Glomerular endothelial cell (primary cell): ENCODE measurements at places on chromosomes 12 and 14.

DNA sequence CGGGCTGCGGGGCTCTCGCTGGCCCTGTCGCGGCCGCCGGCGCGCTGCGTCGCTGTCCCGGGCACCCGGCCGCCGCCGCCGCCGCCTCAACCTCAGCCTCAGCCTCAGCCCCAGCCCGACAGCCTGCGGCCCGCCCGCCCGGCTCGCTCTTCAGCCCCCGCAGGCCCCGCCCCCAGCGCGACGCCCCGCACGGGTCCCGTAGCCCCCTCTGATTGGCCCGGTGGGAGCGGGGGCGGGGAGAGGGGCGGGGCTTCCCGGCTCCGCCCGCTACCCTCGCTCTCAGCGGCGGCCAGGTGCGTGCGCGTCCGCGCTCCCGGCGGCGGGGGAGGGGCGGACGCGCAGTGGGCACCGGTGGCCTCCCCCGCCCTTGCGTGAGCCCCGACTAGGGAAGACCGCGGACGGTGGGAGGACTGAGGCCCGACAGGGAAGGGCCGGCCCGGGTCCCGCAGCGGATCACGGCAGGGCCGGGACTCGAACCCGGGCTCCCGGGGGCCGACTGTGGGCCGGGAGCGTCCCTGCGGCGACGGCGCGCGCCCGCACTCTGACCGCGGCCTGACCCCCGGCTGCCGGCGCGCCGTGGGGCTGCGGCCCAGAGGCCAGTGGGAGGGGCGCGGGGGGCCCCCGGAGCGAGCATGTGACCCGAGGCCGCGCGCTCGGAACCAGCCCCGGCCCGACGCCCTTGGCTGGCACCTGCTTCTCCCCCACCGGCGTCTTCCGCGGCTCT, at the start of gene PPP1R13B:
Gene PPP1R13B, minus strand, starts transcription at position 125 of the 724 bp plus-strand sequence. CDS start 268 bp downstream, outside the sequence.
- DNase-seq, result no peak

DNA sequence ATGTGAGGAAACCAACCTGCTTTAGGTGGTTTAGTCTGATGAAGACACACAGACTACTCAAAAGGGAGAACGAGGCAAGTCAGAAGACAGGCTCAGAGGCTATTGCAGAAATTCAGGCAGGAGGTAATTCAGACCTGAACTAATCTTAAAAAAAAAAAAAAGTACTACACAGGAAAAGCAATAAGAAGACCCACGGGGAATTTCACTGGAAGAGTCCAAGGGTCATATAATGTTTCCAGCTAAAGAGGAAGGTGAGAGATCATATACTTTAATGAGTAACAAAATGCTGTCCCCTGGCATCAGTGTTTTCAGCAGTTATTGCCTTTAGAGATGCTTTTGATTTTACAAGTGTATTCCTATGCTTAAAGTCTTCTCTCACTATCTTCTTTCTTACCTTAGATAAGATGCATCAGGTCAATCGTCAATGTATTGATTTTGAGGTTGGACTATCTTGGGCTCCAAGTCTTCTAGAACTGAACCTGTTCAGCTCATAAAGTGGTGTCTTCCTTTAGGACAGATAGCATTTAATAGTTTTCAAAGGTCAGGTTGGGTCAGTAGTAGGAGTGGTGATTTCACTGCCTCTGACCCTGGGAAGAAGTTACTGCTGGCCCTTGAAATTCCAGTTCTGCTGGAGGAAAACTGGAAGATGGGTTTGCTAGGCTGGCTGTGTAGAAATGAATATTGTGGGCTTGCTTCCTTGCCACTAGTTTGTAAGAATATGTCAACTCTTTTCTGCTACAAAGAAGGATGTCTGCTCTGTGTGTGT, 60.0 kb downstream of the FAR2 start:
- DNase-seq, result no peak

GRCh38 chr12:127487031-127487430, 779.9 kb upstream of the TMEM132C start:
- no peak for DNase-seq

DNA sequence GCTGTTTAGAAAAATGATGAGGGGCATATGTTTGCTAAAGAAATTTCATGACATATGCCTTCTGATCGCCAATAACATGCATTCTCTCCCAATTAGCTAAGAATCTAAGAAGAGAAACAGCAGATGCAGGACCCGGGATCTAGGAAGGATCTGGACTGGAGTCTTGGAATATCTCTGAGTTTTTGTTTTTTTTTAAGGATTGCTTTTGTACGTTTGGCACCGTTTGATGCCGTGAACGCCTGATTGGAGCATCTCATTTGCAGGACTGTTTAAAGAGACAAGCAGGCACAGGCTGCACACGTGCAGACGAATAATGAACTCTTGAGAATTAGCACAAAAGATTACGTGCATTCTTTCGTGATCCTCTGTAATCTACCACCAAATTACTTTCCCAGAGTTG, 13.6 kb downstream of the EML1 start:
- DNase-seq, result no peak

- no peak for DNase-seq
Observed at GRCh38 chr12:15862840-15863239, 19.3 kb upstream of the STRAP start.

DNA sequence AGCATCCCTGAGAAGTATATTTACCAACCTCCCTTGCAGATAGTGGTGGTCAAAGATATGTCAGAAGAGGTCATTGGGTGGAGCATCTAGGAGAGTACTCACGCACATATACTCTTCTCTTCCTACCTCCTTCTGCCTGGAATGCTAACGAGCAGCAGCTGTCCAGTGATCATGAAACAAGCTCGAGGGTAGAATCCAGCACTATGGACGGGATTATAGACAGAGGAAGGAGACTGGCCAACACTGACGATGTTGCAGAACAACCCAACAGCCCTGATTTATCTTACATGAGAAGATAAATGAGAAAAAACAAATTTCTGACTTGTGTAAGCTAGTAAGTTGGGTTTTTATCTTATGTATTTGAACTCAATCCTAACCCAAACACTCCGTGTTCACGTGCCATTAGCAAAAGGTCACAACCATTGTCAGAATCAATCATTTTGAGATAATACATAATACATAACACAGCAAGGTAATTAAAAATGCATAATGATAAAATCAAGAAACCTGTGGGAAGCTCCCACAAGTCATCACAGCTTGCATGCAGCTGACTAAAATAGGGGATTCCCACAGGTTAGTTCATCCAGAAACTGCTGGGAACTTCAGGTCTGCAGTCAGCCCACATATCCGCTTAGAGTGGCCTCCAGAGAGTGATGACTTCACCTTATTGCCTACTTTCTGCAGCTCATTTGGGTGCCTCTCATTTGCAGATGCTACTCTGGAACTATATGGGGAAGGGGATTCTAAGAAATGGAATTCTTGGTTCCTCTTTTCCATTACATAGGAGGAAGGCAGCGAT, 36.3 kb upstream of the STK38L start:
- DNase-seq, result no peak
